ENCODE measurements at places on chromosomes 16 and 17.

DNA sequence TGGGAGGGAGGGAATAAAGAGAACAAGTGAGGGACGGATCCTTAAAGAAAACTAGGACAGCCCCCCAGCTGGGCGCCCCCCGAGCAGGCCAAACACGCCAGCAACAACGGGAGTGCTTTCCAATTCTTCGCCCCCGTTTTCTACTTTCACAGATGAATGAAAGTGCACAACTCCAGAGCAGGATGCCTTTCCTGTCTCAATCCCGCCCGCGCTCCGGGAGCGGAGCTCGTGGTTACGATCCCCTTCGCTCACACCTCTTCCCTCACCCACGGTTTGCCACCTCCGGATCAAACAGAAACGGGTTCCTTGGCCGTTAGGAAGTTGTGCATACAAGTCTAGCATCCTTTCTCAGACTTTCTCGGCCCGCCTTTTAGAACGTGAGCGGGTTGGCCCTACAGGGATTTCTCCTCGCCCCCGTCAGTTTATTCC, 680 bp downstream of the SKA2 start:
- DNase-seq = peak; percentile 29

DNA sequence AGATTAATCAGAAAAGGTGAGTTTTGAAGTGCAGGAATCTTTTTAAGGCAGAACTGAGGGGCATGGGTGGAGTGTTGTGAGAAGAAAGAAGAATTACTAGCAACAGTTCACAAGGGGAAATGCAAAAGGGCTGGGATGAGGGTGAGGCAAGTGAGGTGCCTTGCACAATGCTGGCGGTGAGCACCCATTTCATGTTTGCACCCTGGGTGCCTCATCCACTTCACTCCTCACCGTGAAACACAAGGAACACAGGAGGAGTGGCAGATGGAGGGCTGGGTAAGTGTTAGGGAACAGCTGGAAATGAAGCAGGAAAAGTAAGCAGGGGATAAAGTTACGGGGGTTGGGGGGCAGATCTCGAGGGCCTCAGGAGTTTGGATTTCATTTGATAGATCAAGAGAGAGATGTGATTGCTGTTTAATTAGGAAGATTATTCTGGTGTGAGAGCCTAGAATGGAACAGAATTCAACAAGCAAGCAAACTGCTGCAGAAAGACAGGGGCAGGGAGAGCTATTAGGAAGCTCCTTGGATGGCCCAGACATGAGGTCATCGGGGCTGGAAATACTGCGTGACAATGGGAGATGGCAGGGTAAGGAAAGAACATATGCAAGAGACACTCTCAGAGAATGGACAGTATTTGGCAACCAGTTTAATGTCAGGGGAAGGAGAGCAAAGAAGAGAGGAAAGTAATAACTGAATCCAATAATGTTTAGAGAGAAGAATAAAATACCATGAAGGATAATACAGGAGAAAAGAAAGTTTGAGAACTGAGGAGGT, 8.3 kb upstream of the HEATR6 start:
- DNase-seq = peak; percentile 57

DNA sequence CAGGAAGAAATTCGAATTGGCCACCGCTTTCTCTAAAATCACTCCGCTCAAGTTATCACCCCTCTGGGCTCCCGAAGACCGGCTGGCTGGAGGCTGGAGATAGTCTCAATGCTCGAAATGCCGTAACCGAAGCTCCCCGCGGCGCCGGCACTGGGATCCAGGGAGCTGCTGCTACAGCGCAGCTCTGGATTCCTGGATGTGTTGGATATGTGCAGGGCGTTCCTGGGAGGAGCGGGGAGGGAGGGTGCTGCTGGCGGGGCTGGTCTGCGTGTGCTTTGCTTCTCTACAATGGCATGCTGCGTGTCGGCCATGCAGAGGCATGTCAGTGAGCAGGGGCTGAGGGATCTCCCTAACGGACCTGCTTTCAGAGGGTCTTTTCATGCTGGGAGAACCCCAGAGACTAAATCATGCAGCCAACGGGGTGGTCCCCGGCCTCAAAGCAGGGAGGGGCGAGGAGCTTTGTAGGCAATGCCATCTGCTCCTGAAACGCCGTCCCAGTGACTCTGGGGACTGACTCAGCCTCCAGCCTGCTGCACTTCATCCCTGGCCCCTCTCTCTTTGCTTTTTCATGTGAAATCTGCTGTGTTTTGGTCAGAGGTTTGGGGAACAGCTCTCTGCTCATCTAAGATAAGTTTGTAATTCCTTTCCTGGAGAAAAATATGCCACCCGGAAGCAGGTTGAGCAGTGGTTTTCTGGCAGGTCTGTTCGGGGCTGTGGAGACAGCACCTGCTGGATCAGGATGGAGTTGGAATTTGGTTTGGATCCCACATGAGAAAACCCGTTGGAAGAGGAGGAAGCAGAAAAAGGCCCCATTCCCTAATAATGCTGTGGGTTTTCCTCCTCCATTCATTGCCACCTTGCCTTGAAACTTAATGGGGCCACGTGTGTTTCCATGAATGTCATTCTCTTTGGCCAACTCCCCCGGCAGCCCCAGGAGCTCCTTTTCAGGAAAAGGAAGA, 311.4 kb downstream of the SEC14L1 start:
- no peak for DNase-seq

GRCh38 chr16:25691519-25692091, at the start of gene HS3ST4:
Gene HS3ST4 (plus strand): TSS chr16:25691959.
- DNase-seq = no peak

- DNase-seq = no peak
These were observed 28.5 kb upstream of the SLC7A5 start for GRCh38 chr16:87897521-87898505.

- no peak for DNase-seq
These were observed 70.5 kb upstream of the DHX40 start for GRCh38 chr17:59494757-59495368.

GRCh38 chr17:2388020-2388682, 12.7 kb downstream of the MNT start:
- DNase-seq = no peak

DNA sequence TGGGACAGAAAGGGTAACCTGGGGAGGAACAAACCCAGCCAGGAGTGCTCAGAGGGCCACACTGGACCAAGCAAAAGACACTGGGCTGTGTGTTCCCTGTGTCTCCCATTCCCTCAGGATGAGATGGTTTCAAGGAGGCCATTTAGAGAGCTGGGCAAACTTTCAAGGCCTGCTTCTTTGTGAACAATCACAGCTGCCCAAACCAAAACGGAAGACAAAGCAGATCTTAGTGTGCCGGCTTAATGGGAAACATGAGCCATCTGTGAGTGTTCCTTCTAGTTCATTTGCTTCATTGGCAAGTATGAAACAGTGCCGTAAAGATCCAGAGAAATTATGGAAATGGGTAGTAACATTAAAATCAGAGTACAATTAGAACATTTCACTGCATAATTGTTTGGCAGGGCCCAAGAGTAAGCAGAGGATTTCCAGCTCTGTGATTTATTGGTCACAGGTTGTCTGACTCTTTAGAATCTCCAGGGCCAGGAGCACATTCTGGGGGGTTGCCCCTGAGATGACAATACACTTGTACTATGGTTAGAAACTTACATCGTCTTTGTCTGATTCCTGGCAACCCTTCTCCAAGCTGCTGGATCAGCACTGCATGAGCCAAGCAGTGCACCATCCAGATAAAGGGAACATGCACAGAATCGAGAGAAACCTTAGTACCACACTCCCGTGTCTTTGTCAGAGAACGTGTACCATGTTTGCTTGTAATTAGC, 412.1 kb downstream of the RBFOX1 start:
- no peak for DNase-seq

DNA sequence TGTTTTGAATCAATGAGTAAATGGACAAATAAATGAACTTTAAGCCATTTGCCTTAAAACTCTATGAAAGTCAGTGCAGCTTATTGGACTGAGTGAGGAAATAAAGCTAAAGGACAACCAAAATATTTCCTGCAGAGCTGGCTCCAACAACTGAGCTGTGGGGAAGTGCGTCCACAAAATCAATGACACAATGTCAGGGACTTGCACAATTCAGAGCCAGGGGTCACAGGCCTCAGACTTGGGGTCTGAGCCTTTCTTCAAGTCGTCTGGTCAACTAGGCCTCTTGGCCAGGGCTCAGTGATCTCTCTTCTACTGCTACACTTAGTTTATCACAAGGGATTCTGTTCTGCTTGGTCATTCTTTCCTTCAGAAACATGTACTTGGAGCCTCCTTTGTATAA, 26.2 kb upstream of the RHBDL3 start:
- DNase-seq = peak; percentile 47

DNA sequence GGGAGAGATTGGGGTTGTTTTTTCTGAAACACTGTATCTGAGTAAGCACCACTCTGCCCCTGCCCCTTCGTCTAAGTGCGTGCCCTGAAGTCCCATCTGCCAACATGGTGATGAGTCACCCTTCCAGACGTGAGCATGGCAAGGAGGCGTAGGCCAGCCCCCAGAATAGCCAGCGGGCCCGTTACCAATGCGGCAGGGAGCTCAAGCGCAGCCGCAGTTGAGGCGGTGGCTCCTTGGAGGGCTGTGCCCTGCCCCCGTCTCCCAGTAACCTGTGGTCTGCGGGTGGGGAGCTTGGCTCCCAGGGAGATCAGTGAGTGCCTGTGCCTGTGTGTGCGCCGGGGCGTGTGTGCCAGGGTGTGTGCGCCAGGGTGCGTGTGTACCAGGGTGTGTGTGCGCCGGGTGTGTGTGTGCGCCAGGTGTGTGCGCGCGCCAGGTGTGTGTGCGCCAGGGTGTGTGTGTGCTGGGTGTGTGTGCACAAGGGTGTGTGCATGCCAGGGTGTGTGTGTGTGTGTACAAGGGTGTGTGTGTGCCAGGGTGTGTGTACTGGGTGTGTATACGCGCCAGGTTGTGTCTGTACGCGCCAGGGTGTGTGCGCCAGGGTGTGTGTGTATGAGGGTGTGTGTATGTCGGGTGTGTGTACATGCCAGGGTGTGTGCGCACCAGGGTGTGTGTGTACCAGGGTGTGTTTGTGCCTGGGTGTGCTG, 98.6 kb upstream of the CHMP6 start:
- DNase-seq = peak; percentile 50

DNA sequence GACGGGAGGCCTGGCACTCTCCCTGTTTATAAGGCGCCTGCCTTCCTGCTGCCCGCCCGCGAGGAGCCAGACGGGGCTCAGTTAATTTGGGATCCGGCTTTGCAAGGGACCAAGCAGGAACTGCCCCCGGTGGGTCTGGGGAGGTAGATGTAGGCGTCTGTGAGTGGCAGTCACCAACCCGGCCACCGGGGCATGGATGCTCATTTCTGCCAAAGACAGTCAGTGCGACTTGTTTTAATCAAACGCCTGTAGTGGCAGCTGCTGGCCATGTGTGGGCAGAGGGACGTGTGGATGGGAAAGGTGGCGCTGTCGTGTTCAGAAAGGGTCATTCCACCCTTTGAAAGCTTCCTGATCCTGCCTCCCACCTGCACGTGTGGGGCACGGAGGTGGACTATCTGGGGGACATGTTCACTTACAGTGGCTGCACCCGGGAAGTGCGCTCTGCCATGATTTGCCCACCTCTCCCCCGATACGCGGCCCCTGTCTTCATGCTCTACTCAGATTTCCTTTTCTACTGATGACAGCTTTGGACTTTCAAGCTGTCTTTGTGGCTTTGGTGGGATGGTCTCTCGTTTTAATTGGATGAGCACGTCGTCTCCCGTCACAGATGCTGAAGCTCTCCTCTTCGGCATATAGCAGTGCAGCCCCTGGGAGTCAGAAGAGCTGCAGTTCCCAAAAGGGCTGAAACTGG, 60.3 kb upstream of the CIBAR2 start:
- DNase-seq = peak; percentile 11

GRCh38 chr16:4768549-4769305, 1.8 kb upstream of the ZNF500 start:
- peak; percentile 98 for DNase-seq

GRCh38 chr16:59729613-59730012, 995.5 kb upstream of the GOT2 start:
- no peak for DNase-seq

DNA sequence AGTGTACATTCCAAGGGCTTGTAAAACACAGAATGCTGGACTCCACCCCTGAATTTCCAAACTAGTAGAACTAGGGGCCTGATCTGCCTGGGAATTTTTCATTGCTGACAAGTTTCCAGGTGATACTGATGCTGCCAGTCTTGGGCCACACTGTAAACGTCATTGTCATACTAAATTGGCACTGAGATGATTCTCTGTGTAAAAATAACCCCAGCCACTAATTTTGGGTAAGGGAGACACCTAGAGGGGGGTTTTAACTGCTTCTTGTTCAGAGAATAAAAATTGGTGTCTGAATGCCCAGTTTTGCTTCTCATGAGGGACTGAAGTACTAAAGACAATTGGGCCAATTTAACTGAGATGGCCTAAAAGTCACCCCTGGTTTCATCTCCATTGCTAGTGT, 5.0 kb upstream of the CDH13 start:
- DNase-seq = no peak

DNA sequence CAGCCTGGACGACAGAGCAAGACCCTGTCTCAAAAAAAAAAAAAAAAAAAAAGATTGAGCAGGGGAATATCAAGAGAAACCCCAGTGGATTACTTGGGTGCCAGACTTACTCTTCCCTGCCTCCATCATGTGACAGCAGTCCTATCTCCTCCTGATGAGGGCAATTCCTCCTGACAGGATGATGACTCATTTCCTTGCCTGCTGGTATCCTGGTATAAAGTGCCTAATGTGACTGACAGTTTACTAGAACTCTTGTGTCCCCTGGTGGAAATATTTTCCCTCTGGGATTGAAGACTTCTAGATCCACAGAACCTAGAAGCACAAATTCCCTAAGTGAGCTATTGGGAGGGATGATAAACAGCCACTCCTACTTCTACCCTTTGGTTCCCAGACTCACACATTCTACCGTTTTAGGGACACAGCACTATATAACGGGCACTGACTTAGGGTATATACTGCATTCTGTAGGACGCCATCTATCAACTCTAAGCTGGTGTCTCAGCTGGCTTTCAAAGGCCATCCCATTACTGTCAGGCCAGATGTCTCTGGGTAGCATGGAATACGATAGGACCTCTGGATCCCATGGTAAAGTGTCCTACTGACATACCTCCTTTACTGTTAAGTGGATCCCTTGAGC, 114.6 kb upstream of the MED13 start:
- peak; percentile 80 for DNase-seq

DNA sequence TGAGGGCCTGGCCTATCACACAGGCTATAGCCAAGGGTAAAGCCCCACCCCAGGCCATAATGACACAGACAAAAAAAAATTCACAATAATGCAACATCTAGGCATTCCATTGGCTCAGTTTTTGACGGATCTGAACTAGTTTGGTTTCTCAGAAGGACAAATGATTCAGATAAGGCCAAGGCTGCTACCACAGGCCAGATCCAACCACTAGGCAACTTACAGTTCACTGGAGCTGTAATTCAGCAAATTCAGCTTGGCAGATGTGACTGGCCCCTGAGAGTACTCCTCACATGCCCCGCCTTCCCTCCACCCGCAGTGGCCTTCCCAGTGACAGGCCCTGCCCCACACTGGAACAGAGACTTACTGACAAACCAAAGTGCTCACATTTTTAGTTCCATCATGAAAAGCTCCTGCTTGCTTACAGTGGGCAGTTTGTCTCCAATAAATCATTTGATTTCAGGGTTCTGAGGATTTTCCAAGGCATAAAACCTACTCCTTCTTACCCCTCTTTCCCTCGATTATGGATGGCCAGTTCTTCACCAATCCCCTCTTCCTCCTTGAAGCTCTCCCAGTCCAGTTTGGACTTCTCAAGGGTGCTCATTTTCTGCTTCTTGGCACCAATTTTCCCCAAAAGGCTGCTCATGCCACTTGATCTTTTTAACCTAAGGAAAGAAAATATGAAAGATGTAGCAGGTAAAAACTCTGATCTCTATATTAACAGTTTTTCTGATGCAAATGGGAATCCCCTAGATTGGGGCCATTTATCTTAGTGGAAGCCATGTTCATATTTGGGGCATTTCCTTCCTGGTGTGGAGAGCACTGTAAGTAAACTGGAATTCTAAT, 53.3 kb upstream of the BCAR1 start:
- no peak for DNase-seq

All from inflammatory macrophage (primary cell).